ENCODE measurements at places on chromosomes 5 and 9.

DNA sequence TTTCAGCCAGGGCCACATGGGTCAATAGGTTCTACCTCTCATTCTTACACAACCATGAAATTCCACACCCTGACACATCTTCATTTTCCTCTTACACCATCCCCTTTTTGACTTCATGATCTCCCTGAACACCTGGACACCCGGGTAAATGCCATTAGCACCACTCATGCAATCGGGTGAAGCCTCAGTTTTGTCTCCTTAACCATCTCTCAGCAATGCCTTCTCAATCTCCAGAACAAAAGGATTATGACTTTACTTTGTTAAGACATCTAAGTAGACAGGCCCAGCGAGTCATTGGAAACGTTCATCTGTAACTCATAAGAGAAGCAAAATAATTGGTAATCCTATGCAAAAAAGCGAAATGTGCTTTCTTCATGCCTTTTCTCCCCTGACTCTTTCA lies 49.9 kb downstream of the ADAMTS12 start:
- DNase-seq: no peak

- DNase-seq: no peak
These were observed 14.8 kb upstream of the CPLX2 start for GRCh38 chr5:175856408-175857100.

DNA sequence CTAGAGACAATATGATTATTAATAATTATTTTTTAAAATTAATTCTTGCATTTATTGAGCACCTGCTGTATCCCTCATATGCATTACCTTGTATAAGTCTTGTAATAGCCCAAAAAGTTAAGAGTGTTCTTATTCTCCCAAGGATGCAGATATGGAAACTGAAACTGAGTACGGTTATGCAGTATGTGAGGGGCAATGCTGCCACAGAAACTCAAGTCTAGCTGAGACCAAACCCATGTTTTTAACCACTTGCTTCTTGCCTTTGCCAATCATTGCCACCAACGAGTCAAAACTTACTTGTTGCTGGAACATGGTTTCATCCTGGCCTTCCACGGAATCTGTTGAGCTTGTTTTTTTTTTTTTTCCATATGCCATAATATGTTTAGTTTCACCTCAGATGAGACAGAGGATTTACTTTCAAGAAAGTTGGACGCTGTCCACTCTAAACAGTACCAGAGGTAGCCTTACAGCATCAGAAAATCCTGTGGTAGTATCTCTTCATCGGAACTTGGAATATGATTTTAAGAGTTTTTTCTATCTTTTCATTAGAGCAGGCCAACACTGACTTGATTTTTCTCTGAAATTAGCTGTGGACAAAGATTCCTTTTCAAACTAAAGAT lies 27.9 kb downstream of the DOCK8 start:
- no peak for DNase-seq

- DNase-seq: no peak
These were observed 1.0 kb downstream of the IL7R start for GRCh38 chr5:35857606-35858205.

- no peak for DNase-seq
These were observed 10.5 kb downstream of the MLLT3 start for GRCh38 chr9:20611691-20612287.

DNA sequence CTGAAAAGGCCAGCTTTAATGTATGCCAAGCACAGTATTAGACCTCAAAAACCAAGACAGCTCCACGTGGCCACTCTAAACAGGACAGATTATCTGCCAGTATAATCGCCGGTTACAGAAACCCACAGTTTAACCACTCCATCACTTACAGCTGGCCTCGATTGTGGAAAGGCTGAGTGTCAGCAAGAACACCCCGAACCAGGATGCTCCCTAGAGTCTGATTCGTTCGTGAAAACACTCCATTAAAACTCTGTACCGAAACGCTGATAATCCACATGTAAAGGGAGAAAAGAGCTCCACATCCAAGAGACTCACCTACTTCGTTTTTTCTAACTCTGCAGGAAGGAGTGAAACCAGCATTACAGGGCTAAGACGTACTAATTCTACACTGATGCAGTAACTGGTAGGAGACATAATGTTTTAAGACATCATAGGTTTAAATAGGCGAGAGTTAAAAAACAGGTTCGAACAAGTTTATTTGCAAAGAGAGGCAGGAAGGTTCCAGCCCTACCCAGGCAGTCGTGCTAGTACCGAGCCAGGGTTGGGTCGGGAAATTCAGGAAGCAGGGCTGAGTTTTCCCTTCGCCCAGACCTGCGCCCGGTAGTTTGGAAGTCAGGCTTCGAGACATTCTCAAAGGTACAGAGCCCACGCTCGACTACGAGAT lies 949 bp downstream of the SERINC5 start:
- DNase-seq: peak; percentile 63

- DNase-seq: no peak
These were observed 181.8 kb downstream of the CRB2 start for GRCh38 chr9:123537809-123538208.

DNA sequence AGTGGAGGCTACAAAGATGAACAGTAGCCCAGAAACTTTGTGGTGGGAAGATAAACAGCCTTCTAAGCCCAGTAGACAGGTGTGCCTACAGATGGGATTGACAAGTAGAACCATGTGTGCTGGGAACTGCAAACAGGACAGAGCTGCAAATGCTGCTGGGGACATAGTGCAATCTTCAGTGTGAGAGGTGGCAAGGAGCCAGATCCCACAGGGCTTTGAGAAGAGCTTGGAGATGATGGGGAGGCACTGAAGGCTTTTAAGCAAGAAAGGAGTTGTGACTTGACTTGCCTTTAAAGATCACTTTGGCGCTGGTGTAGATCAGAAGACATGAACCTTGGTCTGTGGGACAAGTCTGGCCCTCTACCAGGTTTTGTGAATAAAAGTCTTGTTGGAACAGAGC lies 675.2 kb downstream of the ACTL7B start:
- no peak for DNase-seq

DNA sequence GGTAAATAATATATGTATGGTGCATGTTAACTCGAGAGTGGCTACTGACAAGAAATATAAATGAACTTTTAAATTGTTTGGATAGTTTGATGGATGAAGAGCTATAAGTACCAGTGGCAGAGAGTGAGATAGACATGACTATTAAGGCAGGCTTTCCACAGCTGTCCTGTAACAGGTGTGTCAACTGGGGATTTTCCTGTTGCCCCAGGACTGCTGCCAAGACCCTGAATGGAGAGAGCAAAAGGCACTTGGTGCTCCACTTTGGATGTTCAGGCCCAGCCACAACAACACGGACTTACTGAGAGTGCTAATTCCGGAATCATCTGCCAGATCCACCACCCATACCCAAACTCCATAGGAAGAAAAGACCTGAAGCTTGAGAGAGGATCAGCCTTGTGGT lies 215.1 kb downstream of the SEC61B start:
- no peak for DNase-seq

GRCh38 chr9:114798780-114799427 lies 6.9 kb downstream of the TNFSF15 start:
- no peak for DNase-seq

DNA sequence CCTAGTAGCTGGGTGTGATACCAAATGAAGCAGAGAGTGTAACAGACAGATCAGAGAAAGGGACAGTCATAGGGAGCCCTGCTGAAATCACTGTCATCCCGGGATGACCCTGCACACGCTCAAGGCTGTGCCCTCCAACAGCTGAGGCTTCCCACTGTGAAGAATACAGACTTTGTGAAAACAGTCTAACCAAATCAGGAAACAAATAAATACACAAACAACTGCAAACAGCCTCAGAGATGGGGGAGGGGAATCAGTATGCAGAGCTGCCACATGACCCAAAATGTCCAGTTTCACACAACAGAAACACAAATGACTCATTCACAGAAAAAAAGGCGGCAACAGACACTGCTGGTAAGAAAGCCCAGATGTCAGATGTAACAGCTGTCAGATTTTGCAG lies 101.9 kb downstream of the ADAMTS2 start:
- peak; percentile 96 for DNase-seq

- DNase-seq: no peak
These were observed 8.9 kb upstream of the MYO10 start for GRCh38 chr5:16944816-16945562.

GRCh38 chr5:57358796-57359592 lies 123.6 kb downstream of the ACTBL2 start:
- DNase-seq: no peak

DNA sequence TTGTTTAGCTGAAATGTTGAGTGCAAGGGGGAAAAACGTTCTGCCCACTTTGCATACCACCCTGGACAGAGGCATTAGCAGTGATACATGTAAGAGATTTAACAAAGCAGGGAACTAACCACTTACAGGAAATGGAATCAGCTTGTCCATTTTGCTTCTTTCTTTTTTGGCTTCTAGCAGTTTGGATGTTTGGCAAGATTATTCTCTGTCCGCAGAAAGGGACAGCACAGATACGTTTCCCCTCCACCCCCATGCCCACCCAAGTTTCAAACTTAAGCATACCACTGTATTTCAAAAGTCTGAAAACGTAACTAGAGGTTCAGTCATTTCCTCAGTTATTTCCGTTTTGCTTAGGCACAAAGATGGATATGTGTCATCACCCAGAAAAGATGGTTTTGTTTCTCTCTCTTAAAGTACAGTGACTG lies 118.4 kb downstream of the GDNF start:
- DNase-seq: no peak

- DNase-seq: no peak
These were observed 39.0 kb downstream of the FAM240B start for GRCh38 chr9:38680837-38681445.

DNA sequence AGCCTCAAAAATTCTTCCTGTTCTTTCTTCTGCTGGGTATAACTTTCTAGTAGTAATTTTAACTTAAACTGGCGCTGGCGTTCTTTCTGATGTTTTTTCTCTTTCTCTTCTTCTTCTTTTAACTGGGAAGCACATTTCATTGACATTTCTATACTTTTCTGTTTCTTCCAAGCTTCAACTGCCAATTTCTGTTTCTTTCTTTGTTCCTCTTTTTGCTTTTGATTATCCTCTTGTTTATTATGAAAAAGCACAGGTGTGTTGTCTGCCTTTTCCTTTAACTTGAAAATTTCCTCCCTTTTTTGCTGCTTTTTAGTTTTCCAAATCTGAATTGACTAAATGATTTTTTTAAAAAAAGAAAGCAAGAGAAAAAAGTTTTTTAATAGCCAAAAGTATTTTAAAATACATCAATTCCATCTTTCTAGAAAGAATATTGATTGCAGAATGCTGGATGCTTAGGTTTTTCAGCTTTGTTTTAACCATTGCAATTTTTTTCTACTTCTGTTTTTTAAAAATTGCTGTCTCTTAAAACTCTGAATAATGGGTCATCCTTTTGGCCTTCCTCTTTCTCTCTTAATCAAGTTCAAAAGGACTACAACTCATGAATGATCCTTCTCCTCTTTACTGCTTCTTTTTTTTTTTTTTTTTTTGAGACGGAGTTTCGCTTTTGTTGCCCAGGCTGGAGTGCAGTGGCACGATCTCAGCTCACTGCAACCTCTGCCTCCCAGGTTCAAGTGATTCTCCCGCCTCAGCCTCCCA lies 8.8 kb upstream of the PGGT1B start:
- peak; percentile 32 for DNase-seq

- no peak for DNase-seq
These were observed 676.2 kb downstream of the MAT2B start for GRCh38 chr5:164181604-164182003.

DNA sequence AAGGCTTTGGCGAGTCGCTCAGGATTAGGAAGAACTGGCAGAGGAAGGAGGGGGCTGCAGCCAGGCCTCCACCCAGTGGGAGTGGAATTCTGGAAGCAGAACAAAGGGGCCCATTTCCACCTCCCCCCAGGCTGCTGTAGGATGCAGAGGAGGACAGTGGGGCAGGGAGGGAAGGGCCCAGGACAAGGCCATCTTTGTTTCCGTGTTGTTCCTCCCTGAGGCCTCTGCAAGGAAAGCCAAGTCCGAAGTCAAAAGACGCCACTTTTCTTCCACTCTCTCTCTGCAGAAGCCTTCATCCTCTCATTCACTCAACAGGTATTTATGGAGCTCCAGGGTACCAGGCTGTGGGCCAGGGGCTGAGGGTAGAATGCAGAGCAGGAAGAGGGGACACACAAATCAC lies 70.7 kb downstream of the ENTREP1 start:
- DNase-seq: peak; percentile 70

GRCh38 chr9:125649315-125649714 lies 57.7 kb downstream of the MAPKAP1 start:
- peak; percentile 74 for DNase-seq

DNA sequence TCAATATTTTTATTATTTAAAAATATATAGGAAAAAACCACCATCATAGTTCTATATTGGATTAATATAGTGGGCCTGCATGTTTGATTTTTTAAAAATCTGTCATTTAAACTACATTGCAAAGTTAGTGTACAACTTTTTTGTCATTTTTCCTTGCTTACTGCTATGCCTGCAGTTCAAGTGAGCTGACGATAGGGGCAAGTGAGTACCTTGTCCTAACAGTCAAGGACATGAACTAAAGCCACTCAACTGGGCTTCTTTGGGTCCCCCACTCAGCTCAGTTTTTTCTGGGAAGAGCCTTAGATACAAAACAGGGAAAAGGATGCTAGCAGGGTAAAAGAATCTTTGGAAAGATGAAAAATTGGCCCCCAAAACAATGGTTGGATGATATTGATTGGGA lies 269.9 kb downstream of the MAN2A1 start:
- no peak for DNase-seq
